NCI-H524 treated with DMSO at 0.1 percent for 48 hours (cell line): ENCODE measurements at places on chromosomes 5 and 9.

DNA sequence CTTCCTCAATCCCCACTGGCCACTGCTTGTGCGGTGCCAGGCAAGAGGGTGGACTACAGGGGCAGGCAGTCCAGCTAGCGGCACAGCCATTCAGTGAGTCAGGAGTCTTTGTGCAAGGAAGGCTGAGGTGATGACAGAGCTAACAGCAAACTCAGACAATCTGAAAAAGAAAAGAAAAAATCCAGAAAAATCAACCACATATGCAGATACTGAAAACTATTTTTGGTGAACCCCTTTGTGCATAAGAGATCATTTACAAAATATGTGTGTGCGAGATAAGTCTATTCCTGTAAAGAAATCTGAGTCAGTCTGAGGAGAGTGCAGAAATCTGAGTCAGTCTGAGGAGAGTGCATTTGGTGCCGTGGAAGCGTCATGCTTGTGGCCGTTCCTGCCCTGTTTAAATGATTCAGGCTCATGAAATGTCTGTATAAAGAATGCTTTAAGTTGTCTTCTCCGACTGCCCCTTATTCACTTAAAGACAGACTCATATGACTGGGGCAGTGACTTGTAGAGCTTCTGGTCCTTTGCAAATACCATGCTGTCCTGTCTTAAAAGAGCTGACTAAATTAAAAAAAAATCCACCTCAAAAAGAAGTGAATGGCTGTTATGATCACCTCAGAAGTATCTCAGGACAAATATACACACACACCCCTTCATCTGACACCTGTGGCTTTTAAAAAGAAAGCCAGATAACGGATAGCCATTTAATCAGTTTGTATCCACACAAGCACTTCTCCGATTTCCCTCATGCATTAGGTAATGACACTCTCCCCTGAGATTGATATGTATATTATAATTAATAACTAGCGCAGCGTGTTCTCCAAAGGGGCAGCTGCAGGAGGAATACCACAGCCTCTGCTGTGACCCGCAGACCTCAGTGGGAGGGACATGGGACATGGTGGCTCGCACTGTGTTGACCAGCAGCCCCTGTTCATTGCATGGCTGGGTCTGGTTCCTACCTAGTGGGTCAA lies 47.3 kb downstream of the TRIO start:
- DNase-seq, result no peak

DNA sequence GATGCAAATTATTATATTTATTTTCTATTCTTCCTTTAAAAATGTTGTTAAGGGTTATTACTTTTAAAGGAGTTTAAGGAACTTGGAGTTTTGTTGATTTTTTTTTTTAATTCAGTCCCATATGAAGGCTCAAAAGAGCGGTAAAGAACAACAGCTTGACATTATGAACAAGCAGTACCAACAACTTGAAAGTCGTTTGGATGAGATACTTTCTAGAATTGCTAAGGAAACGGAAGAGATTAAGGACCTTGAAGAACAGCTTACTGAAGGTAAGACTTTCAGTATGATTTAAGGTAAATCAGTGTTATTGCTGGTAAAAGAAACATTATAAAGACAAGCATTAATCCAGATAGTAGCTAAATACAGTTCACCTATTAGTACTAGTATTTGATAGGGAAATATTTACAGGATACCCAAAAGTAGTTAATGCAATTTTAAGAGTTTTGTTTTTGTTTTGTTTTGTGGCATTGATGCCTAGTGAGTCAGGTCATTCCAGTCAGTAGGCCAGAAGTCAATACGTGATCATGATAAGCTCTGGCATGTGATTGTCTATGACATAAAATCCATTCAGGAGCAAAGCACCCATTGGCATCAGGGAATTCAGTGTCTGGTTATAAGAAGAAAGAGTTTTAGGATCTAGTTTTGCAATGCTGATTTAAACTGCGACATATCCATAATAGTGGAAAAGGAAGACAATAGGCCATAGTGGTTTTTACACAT lies 49.2 kb downstream of the CNTRL start:
- DNase-seq, result no peak

GRCh38 chr5:10563945-10564837 lies at the start of gene ANKRD33B:
TSS of gene ANKRD33B (plus strand) at chr5:10564070. CDS start at chr5:10564468, 398 bp downstream.
- DNase-seq, result peak; percentile 65

DNA sequence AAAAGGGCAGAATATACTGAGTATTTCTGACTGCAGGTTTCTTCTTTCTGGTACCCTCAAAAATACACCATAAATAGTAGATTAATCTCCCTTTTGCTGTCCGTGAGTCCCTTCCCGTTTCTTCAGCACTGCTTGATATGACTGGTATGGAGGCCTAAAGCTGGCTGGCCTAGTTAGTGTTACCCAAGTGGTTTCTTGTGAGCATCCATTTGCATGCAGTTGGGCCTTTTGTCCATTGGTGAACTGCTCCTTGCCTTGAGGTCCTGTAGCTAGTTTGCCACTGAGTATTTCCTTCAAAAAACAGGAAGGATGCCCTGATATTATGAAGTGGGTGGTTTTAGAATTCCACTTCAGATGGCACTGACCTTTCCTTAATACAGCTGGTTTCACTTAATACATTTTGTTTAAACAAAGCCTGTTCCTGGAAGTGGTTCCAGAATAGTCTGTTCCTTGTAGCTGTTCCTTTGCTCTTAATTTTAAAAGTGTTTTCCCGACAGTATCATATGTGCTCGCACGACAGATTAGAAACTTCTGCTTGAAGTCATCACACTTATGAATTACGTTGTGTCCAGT lies 40.0 kb upstream of the ABL1 start:
- DNase-seq, result no peak

DNA sequence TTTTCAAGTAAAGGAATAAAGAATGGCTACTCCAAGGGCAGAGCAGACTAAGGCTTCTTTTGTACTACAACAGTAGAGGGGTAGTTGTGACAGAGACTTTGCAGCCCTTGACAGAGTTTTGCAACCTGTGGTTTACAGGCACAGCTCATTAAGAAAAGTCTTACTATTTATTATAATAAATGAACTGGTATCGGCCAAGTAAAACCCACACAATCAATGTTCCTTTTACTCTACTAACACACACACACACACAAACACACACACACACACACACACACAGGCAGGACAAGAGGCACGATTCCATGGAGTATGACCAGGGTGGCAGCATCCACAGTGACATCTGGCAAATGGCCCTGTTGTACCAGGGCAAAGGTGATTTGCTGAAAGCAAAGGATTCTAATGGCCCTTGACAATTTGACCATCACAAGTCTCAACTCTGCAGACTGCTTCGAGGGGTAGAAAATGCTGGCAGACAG lies 59.1 kb upstream of the GOLPH3 start:
- DNase-seq, result no peak

GRCh38 chr9:116365056-116365471 lies 211.5 kb downstream of the PAPPA start:
- DNase-seq, result no peak

DNA sequence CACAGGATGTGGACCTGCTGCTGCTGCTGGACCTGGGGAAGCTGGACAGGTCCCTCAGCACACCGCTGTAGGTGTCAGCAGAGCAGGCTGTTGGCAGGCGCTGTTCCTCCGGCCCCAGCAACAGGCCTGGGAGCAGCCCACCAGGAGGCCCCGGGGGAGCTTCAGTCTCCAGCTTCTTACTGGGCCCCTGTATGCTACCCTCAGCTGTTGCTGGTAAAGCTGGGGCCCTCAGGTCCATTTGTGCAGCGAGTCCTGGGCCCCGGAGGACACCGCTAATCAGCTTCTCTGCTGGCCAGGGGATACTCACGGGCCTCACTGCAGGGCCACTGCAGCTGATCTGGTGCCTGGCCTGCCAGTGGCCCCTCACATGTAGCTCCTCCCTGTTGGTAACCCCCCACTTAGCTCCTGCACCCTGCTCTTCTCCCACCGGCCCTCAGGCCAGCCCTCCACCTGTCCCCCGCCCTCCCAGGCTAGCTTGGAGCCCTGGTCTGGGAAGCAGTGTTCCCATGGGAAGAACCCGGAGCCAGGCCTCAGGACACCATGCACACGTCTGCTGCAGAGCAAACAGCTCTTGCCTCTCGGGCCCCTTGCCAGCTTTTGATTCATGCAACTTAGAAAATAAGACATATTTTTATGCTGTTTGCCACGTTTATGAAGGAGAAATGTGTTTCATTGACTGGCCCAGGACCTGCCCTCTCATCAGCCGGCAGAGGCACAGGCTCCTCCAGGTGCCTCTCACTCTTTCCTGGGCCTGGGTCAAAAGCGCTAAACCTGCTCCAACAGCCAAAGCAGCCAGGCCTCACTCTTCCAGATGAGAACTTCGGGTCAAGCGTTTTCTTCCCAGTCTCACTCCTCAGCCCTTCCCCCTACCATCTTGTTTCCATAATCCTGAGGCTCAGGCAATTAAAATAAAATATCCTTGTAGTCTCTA lies 61.0 kb upstream of the ADAMTS2 start:
- no peak for DNase-seq

- no peak for DNase-seq
These were observed 138.7 kb downstream of the RAPGEF6 start for GRCh38 chr5:131496400-131496713.

DNA sequence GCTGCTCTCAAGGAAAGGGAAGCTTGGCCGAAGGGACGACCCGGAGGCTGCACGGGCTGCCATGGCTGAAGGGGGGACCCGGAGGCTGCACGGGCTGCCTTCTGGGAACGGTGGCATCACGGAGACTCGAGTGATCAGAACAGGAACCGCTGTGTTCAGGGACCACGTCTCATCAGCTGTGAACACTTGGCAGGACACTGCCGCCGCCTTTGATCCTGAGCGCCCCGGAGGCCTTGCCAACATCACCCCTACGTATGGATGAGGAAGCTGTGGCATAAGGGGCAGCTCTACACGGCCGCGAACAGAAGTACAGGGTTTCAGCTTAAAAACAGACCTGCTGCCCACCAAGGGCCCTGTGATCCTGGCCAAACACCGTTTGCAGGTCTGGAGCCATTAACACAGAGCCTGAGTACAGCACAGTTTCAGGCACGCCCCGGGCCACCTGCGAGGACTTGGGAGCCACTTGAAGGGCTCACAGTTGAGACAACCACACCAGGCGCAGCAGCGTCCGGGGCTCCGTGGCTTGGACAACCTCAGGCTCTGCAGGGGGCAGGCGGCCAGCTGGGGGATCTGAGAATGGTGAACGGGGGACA lies 23.9 kb upstream of the TERT start:
- no peak for DNase-seq

DNA sequence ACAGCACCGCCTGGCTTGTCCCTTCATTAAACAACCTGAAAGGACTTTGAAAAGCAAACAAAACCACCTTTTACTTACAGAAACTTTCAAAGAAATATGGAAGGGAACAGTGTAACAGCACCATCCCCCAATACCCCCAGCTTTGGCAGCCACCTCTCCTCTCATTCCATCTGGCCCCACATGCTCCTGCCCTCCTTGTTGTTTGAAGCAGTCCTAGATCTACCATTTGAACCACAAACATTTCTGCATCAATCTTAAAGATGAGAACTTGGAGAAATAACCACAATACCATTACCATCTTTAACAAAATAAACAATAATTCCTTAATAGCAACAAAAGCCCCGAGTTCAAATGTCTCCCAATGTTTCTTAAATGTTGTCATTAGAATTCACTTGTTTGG lies 17.8 kb upstream of the COL15A1 start:
- DNase-seq, result no peak

GRCh38 chr9:76759732-76760131 lies 4.5 kb upstream of the PCA3 start:
- no peak for DNase-seq

DNA sequence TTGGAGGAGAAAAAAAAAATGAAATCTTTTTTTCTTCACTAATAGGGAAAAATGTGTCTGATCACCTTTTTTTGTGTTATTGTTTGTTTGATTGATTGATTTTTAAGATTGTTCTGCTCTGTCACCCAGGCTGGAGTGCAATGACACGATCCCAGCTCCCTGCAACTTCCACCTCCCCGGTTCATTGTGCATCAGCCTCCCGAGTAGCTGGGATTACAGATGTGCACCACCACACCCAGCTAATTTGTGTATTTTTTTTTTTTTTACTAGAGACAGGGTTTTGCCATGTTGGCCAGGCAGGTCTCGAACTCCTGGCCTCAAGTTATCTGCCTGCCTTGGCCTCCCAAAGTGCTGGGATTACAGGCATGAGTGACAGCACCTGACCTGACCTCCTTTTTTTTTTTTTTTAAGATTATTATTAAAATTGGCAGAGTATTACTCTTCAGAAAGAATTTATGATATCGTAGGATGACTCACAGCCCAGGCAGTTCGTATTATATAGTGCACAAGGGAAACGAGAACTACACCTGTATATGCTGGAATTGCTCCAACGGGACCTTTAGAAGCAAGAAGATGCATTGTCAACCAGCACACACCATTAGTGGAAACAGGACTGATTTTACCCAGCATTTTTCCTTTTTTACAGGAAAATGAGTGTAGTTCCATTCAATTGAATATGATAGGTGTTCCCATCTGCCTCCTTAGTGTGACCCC lies 27.7 kb downstream of the FUBP3 start:
- DNase-seq, result no peak
